ENCODE measurements at places on chromosomes 3 and 15.

DNA sequence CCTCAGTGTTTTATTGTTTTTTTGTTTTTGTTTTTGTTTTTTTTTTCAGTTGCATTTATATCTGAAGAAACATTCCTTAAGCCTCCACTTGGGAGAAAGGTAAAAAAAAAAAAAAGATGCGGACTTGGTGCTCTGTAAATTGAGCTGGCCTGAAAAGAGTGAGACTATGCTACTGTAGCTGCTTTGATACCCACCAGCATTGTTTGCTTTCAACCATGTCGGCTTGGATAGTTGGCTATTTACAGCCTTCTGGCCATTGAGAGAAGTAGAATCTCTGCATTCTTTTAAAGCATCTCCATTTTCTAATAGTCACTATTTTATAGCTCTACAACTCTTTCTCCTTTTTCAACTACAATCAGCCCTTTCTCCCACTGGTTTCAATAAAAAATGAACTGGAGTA is 149.6 kb downstream of the ZIC4 start:
- no peak for DNase-seq

- DNase-seq, result no peak
Observed at GRCh38 chr3:118536764-118537163, 497.9 kb downstream of the IGSF11 start.

GRCh38 chr3:162302983-162303624 is 806.5 kb downstream of the OTOL1 start:
- DNase-seq, result no peak

- DNase-seq, result no peak
Observed at GRCh38 chr3:168168743-168169142, 73.0 kb upstream of the GOLIM4 start.

DNA sequence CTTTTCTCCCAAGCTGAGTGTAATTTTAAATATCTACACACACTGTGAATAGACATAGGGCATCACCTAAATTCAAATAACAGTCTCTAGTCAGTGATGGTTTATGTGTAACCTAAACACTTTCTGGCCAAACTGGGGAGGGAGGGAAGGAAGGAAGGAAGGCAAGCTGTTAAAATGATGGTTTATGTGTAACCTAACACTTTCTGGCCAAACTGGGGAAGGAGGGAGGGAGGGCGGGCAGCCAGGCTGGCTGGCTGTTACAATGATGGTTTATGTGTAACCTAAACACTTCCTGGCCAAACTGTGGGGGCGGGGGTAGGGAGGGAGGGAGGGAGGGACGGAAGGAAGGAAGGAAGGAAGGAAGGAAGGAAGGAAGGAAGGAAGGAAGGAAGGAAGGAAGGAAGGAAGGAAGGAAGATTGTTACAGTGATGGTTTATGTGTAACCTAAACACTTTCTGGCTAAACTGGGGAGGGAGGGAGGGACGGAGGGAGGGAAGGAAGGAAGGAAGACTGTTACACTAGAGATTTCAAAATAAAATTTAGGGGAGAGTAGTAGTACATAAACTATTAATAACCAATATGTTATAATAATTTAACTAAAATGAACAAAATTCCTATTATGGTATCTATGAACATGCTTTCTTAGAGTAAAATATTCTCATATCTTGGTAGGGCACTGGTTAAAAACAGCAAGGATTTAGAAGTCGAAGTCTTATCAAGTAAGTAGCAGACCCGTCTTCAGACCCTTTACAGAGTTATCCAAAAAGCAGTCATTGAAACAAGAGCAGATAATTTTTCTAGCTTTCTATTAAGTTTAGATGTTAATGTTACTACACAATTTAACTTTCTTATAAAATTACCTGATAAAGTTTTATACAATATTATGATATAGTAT is 148.1 kb downstream of the LMLN start:
- peak; percentile 7 for DNase-seq

DNA sequence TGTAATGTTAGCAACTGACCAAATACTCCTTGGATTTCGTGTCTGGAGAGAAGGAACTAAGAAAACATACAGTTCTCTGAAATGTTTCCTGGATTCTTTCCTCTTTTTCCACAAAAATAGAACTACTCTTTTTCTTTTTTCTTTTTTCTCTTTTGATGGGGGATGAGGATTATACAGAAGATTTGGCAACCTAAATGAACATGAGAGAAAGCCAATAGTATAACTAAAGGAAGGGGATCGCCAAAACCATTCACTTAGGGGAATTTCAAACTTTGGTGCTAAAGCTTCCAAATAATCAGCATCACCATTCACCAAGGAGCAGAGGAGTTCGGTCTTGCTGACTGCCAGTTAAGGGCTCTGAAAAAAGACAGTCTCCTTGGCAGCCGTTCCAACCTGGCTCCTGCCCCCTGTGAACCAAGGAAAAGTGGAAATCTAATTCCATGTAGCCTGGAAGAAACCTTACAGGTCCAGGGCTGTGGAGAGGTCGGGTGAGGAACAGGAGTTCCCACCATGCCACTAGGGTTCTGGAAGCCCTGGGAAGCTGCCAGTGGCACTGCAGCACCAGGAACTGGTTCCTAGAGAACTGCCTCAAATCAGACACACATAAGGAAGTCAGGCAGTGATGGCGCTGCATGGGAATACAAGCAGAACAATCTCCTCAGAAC is 176.9 kb downstream of the TNIK start:
- no peak for DNase-seq

DNA sequence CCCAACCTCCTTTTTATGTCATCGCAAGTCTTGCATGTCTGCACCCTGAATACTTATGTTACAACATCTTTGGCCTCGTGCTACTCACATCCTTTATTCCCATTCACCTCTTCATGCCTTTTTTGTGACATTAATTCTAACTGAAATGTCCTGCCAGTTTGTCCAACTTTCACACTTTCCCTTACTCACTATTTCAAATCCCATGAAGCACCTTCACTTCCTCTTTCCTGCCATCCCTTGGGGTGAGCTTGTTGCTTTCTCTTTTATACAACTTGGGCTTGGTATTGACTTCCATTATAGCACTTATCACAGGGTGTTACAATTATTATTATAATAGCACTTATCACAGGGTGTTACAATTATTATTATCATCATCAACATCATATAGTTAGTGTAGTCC is 496.3 kb downstream of the NLGN1 start:
- no peak for DNase-seq

Data from suppressor macrophage treated with lipopolysaccharide for 1 hour (primary cell).